ENCODE measurements at places on chromosomes 16 and 17.

GRCh38 chr16:79845033-79845733, 244.6 kb upstream of the MAF start:
- DNase-seq, result no peak

DNA sequence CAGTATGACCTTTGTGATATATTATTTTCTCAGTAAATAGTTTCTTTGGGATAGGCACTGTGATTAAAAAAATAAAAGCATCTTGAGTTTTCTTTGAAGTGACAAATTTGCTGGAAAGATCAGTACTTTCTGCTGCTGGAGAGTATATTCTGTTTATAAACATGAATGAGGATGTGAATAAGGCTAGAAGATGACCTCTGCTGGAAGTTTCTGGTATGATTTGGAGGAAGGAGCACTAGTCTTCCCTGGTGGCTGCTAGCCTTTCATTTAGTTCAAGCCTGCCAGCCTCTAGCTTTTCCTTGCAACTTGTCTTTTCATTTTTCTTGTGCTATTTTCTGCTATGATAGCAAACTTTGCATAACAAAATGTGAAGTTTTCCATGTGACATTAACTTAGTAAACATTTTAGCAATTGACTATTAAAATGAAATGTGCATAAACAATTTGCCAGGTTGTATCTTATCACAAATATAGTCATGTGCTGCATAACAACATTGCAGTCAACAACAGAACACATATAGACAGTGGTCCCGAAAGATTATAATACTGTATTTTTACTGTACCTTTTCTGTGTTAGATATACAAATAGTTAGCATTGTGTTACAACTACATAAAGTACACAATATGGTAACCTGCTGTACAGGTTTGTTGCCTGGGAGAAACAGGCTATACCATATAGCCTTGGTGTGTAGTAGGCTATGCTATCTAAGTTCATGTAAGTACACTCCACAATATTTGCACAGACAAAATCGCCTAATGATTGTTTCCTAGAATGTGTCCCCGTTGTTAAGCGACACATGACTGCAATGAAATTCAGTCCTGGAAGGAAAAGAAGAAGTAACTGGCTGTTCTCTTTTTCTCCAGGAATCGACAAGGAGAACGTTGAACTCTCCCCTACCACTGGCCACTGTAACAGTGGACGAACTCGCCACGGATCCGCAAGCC, 18.1 kb upstream of the RAB11FIP4 start:
- no peak for DNase-seq

- no peak for DNase-seq
These were observed 5.5 kb upstream of the MAF start for GRCh38 chr16:79605999-79606398.

GRCh38 chr16:58056580-58056979, 31.0 kb downstream of the MMP15 start:
- DNase-seq, result no peak

- no peak for DNase-seq
These were observed 18.0 kb downstream of the CA5A start for GRCh38 chr16:87918338-87918737.

GRCh38 chr17:50352072-50352692, 6.3 kb downstream of the XYLT2 start:
- DNase-seq, result no peak

- DNase-seq, result no peak
These were observed 74.6 kb downstream of the TMC6 start for GRCh38 chr17:78053777-78054468.

GRCh38 chr17:8079291-8080207, 8.0 kb downstream of the ALOX12B start:
- DNase-seq, result peak; percentile 52

DNA sequence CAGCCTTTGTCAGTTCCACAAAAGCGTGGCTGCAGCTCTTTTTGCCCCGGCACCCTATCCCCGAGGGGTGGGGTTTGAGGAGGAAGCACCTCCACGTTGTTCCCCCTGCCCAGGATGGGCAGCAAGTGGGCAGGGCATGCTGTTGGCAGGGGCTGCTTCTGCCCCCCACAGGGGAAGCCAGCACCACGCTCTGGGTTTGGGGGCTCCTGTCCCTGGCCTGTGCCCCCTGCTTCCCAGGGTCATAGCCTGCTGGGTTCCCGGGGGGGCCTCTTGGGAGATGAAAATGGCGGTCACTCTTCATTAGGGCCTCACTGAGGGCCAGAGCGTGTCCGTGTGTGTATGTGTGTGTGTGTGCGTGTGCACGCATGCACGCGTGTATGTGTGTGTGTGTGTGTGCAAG, 22.8 kb downstream of the LASP1 start:
- DNase-seq, result no peak

DNA sequence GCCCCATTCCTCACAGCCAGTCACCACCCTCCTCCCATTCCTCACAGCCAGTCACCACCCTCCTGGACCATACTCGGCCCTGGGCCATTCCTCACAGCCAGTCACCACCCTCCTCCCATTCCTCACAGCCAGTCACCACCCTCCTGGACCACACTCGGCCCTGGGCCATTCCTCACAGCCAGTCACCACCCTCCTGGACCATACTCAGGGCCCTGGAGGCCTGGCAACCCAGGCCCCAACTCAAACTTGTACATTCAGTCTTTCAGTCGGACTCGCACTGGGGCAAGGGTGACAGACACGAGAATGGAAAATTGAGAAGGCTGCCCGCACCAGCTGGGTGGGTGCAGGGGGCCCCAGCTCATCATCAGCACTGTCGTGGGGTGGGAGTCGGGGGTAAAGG, 30.4 kb upstream of the FOXK2 start:
- no peak for DNase-seq

- DNase-seq, result no peak
These were observed 76.3 kb downstream of the USP32 start for GRCh38 chr17:60315650-60316049.

GRCh38 chr16:69436896-69437295, 12.5 kb downstream of the CYB5B start:
- no peak for DNase-seq

DNA sequence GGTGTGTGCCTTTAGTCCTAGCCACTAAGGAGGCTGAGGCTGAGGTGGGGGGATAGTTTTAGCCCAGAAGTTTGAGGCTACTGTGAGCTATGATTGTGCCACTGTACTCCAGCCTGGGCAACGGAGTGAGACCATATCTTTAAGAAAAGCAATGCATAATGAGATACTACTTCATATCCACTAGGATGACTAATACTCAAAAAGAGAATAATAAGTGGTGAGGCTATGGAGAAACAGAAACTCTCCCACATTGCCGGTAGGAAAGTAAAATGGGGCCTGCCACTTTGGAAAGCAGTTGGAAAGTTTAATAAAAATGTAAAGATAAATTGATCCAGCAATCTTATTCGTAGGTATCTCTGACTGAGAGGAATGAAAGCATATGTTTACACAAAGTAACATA, 4.6 kb upstream of the NPIPB2 start:
- no peak for DNase-seq
